Stimulated activated CD4-positive, alpha-beta T cell treated with anti-CD3 and anti-CD28 coated beads, Interleukin-12 subunit alpha, Interleukin-12 subunit beta, amount 100 ng/mL, for 48 hours (primary cell): ENCODE measurements at places on chromosomes 3 and 15.

GRCh38 chr15:74958908-74959585 lies 2.5 kb upstream of the RPP25 start:
- no peak for DNase-seq

DNA sequence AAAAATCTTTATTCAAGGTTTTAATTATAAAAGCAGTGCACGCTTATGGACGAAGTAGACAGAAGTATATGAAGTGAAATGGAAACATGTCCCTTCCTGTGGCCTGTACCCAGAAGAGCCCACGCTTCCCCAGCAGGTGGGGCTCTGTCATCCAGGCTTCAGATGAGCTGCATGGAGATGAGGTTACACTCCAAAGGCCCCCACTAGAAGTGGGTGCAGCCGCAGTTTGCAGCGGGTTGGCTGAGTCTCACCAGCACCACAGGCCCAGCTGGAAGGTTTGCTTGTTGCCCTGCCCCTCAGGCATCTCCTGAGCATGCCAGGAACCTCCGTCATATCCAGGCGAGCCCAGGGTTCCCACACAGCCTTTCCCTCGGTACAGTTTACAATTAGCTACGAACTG lies 33.1 kb downstream of the PRR20G start:
- DNase-seq, result no peak

DNA sequence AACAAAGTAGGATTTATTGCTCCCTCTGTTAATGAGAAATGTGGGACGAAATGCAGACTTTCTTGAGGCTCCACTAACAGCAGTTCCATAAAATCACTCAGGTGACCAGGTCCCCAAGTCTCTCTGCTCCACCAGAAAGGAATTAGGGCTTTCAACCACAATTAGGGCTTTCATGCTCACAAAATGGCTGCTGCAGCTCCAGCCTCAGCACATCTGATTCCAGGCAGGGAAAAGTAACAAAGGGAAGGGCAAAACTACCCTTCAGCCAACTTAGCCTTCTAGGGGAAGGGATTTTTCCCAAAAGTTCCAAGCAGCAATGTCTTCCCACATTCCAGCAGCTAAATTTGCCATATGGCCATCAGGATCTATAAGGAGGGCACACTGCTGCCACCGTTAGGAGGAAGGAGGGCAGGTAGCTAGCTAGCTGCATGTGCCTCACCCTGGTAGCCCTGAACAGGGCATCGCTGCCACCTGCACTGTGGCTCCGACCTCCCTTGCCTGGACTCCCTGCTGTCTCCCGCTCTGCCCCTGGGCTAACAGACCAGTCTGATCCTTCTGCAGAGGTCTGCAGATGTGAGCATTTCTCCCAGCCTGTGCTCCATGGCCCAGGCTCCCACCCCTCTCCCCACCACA lies 12.8 kb downstream of the CFAP100 start:
- DNase-seq, result no peak

DNA sequence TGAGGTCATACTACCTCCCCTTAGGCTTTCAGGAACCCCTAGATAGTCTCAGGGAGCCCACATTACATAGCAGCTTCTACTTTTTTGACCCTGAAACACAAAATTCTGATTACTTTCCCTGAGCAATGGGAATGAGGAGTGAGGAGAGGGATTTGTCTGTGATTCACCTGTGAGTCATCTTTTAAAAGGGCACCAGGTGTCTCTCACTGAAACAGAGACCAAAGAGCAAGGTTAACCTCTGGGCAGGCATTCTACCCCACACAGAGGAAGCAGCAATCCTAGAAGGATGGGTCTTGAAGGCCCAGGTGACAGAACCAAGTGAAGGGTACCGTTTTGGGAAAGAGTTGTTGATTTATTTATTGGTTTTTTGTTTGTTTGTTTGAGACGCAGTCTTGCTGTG lies 31.1 kb upstream of the UBE2E2 start:
- no peak for DNase-seq

DNA sequence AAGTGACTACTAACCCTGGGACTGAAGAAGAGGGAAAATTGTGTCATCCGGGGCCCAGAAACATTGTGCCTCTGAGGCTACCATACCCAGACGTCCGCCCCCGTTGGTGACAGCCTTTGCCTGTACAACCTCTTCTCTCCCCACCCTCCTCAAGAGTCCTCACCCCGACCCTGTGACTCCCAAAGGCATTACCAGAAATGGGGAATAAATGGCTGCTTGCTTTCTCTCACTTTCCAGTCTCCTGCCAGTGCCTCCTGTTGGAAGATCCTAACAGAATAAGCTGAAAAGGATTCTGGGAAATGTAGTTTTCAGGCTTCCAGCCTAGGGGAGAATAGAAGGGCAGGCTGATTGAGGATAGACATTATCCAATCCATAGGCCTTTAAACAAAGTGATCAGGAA lies 30.8 kb upstream of the SLC25A36 start:
- no peak for DNase-seq

DNA sequence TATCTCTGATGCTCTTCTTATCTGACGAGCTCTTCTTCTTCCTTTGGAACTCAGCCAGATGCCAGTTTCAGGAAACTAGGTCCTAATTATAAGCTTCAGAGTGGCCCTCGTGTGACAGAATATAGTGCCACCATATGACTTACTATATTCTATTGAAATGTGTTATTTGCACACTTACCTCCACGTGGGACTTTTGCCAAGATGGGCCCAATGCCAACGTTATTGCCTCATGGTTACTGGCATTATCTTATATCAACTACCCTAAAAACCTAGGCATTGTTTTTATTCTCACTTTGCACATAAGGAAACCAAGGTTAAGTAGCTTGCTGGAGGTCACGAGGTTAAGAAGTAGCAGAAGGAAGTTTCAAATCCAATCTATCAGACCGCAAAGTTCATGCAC lies 71.3 kb upstream of the SLCO3A1 start:
- no peak for DNase-seq

- DNase-seq, result no peak
Observed at GRCh38 chr3:154095832-154096421, 25.3 kb upstream of the ARHGEF26 start.

- DNase-seq, result no peak
Observed at GRCh38 chr3:82413171-82413570, 651.7 kb upstream of the GBE1 start.

GRCh38 chr3:94525043-94525442 lies 462.2 kb downstream of the NSUN3 start:
- no peak for DNase-seq

DNA sequence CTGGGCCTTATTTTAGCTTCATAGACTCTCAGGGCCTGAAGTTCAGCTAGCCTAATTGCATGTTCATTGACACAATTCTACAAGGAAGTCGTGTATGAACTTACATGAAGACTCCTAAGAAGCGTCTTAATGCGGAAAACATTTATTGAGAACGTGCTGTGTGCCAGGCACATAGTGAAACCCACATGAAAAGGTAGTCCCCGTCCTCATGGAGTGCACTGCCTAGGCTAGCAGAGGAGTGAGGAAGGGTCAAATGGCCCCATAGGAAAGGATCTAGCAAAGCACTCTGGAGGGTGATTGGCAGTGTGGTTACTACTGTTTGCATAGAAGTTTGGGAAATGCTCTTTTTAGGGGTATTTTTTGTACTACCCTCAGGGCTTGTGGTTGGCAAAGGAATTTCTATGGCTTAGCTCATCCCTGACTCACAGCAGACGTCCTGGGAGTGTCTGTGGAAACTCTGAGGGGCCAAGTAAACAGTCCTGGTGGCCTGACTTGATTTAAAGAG lies 854 bp upstream of the NPTN start:
- DNase-seq, result no peak
